ENCODE measurements at places on chromosomes 6 and 20.

DNA sequence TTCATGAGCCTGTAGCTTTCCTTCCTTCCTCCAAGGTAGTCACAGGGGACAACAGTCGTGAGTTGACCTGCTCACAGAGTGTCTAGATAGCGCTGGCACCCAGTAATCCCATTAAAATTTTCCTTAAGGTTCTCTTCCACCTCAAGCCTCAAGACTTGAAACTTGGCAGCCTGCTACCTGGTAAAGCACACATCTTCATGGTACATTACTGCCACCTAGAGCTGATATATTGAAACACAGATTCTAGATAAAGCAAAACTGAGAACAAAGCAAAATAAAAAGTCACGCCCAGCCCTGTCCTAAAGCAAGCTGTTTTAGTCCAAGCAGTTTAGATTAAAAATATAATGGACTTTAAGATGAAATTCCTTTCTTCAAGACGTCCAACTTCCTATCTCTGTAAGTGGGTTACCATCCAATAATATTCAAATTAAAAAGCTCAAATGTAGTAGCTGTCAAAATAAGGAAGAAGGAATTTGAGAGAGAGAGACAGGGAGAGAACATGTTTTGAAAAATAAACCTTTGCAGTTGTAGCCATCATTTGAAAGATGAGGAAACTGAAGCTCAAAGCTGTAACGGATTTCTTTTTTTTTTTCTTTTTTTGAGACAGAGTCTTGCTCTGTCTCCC lies 50.7 kb upstream of the CD83 start:
- DNase-seq, result peak; percentile 19

GRCh38 chr20:46118481-46119020 lies 437 bp downstream of the CD40 start:
- DNase-seq, result peak; percentile 46

- DNase-seq, result no peak
Observed at GRCh38 chr6:14180609-14181008, 63.0 kb downstream of the CD83 start.

- DNase-seq, result no peak
Observed at GRCh38 chr6:92275150-92275549, 1144.2 kb downstream of the EPHA7 start.

DNA sequence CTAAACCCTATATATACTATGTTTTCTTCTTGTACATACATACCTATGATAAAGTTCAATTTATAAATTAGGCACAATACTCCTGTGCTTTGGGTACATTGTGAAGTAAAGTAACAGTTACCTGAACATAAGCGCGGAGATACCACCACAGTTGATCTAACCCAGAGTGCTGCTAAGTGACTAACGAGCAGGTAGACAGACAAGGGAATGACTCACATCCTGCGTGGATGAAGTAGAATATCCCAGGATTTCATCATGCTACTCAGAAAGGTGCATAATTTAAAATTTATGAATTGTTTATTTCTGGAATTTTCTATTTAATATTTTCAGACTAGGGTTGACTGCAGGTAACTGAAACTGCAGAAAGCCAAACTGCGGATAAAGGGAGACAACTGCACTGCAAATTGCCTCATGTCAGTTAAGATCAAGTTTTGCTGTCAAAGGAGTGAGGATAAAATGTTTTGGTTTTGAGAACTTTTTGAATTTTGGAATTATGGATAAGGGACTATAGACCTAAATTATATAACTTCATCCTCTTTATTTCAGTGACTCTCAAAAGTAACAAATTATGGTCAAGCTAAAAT lies 14.4 kb downstream of the MKKS start:
- DNase-seq, result no peak

- no peak for DNase-seq
Observed at GRCh38 chr20:16216227-16216913, 356.9 kb downstream of the KIF16B start.

- no peak for DNase-seq
Observed at GRCh38 chr6:64729522-64729921, 977.5 kb downstream of the EYS start.

DNA sequence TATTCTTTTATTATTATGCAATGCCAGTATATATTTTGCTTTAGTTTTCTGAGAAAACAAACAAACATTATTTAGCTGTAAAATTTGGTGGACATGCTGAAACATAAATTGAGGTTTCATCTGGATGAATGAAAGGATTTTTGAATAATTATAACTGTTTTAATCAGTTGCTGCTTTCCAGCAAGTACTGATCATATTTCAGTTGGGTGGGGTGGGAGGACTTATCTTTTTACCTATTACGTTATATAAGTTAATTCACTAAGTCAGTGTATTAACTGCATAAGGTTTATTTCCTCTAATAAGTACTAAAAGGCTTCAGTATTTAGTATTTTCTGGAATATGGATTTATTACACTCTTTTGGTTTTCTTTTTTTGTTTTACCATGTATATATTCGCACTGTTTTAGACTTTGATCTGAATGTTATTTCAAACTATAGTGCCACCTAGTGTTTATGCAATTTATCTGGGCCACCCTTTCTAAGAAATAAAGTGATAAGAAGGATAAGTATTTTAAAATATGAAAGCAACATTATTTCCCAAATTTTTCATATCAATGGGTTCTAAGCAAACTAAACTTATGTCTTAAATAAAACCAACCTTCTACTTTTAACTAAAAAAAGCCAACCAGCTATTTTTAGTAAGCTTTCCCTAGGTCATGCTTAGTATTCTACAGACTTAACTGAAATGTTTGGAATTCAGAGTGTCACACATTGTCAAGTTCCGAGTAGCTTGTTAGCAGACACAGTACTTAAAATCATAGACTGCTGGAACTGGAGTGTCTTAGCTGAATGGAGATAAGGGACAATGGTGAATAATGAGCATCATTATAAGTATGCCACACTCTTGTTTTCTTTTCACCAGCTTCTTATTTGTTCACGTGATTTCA lies 105.4 kb upstream of the MCHR2 start:
- no peak for DNase-seq

DNA sequence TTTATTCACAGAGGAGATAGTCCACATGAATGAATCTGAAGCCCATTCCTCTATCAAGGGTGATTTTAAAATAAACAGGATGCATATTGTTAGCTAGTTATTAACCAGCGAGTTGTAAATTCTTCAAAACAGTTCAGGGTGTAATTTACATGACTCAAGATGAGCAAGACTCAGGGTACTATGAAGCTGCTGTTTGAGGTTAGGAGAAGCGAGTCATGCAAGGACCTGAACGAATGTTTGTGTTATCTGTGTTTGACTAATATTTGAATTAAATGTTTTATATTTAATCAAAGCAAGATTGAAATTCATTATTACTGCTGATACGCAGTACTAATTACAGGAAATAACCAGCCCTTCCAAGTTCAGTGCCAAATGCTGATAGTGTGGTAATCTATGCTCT lies 191.1 kb downstream of the SAMD5 start:
- DNase-seq, result no peak

DNA sequence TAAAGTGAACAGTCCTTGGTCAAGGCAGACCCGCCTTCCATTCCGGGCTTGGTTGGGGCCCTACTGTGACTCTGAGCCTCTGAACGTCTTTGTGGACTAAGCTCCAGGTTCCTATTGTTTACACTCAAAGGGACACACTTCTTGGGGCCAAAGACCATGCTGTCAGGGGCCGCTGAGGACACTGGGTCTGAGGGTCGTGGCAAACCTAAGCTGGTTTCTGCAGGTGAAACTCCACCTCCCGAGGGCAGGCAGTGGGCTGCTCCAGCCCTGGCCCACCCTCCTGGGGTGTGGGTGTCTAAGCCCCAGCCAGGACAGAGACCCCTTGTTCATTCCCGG lies 43.1 kb downstream of the DSTN start:
- no peak for DNase-seq

- DNase-seq, result no peak
Observed at GRCh38 chr6:90572856-90573255, 14.0 kb downstream of the MAP3K7 start.

GRCh38 chr6:40251637-40252300 lies 317.5 kb upstream of the MOCS1 start:
- DNase-seq, result no peak

DNA sequence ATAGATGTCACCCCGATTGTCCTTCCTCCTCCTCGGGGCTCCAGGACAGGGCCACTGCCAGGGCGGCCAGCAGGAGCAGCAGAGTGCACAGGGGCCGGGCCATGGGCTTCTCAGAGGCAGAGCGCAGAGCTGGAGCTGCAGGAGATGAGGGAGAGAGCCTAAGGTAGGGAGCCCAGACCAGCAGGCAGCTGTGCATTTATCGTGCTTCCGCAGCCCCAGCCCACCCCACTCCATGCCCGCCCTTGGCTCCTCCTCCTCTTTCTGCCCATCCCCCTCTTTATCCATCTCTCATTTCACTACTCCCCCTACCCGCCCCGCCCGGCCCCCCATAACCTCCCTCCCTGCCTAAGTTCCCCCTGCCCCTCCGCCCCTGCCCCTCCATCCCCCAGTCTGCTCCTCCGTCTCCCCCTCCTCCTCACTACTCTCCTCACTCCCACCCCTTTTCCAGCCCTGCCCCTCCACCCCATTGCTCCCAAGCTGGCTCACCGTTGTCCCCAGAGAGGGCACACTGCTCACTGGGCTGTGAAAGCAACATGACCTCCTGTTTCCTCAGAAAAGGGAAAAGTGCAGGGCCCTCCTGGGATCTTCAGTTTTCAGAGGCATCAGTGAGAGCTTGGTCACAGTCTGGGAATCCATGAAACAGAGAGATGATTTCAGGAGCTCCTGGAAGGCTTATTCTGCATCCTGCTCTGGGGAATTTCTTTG lies 25.5 kb upstream of the CST1 start:
- DNase-seq, result no peak

DNA sequence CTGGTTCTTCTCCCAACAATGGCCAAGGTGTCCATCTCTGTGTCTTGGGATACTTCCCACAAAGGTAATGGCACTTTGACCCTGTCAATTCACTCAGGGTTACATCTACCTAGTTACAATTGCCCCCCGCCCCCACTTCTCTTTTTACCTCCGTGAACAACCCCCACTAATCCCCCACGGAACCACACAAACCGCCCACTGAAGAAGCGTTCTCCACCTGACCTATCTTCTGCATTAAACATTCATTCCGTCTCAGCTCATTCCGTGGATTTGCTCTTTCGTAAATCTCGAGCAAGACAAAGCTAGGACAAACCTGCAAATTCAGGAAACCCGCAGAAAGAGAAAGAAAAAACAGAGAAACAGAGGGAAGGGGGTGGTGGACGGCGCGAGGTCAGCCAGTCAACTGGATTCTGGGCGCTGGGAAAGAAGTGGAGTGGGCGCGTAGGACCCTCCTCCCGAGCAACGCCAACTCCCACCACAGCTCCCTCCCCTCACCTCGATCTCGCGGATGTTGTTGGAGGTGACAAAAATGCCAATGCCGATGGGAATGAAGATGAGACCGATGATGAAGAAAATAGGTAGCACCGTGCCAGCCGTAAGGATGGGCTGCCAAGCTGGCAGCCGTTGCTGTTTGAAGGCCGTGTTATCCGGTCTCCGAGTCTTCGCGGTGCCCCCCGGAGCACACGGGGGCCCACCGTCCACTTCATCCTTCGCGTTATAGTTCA lies 523 bp downstream of the TMEM30A start:
- DNase-seq, result no peak

GRCh38 chr20:54407459-54407858 lies 67.9 kb upstream of the DOK5 start:
- DNase-seq, result no peak

DNA sequence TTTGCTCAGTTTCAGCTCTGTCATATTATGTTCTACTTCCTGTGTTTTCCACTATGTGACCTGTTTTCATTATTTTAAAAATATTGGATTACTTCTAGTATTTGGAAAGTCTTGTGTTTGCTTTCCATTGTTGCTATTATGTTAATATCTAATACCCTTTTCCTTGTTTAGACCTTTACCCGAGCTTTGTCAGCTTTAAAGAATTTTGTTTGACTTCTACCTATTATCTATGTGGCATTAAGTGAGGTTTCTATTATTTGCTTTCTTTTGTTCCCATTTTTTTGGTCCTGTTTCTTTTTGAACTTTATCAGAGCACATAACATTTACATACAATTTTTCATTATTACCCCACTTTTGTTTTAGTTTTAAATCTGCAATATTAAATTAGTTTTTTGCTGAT lies 202.7 kb downstream of the MANEA start:
- DNase-seq, result no peak

DNA sequence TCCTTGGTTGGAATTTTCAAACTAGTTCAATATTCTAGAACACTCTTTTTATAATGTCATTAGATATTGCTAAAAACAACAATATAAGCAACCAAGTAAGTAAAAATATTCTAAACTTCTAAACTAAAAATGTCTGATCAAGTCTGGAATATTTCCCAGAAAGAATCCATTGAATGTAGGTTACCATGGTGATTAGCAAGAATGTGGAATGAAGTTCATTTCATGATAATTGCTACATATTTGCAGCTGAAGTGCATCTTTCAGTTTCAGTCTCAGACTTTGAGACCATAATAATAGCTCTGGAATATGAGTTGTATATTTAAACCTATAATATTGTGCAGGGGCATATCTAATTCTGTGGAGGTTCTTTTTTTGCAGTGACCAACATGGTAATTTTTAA lies 61.0 kb upstream of the NKAIN2 start:
- DNase-seq, result no peak

DNA sequence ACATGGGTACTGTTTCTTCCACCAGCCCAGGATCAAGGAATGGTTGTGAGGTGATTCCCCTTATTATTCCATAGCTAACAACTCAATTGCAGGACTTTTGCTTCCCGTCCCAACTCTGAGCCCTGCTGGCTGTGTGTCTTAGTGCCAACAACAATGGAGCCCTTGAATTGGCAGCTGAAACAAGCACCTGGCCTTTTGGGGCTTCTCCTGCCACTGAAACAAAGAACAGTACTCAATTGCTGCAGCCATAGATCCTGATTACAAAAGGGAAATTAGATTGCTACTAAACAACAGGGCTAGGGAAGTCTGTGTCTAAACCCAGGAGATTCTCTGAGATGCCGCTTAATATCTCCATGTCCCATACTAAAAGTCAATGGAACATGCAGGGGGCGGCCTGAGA lies 61.3 kb upstream of the CARMIL1 start:
- no peak for DNase-seq

GRCh38 chr6:140830666-140831065 lies 1302.1 kb upstream of the GJE1 start:
- DNase-seq, result no peak

DNA sequence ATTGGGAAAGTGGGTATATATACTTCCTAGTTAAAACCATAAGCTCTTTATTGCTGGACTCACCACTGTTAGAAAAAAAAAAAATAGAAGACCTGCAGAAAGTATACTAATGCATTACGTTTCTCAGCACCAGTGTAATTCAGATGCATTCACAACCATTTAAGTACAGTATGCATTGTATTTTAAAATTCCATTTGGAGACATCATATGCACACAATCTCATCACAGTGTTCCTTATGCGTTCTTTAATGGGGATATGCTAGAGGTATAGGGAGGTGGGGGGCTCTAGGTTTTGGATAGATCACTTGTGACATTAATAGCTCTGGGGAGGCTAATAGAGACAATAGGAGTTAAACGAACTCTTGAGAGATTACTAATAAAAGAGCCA lies 9.4 kb downstream of the TFAP2A start:
- no peak for DNase-seq

DNA sequence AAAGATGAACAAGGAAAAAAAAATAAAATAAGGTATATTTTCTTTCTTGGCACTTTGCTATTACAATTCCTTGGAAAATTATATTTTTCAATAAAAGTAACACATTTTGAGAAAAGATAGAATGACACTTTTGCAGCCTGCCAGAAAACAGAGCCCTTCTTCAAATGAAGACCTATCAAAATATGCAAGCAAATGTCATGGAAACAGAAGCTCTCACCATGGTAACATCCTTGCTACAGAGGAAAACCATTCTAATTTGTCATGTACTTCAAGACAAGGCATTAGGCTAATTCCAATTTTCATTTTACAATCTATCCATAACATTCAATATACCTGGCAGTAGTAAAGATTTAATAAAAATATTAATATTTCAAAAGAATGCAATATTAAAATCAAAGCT lies 177.9 kb downstream of the RNGTT start:
- no peak for DNase-seq

All from heart right ventricle (tissue), 16 donors.